ENCODE measurements at places on chromosomes 5 and 9.

GRCh38 chr9:111957856-111958631, 61.4 kb downstream of the UGCG start:
- DNase-seq: no peak

DNA sequence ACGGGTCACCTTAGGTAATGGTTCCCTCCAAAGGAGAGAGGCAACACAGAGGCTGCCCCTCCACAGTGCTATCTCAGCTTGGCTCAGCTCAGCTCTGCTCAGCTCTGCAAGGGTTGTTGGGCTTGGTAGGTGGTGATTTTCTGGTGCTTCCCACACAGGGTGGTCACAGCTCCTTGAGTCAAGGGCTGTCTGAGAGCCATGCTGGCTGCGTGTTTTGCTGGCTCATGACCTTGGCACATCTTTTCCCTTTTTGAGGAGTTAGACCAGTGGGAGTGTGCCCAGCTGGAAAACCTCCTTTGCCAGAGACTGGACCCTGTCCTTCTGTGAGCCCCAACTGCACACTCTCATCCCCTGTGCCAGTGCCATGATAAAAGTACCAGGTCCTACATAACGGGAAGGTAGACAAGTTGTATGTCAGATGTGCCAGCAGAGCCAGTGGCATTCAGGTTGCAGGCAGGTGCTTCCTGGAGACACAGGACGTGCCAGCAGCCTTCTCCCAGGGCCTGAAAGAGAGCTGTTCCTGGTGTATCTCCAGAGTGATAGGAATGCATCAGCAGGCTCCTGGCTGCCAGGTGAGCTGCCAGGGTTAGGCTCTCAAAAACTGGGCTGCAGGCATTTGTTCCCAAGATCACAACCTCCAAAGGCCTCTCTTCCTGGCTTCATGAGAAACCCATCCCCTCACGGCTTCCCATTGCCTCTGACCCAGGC, 118.6 kb upstream of the CXCL14 start:
- DNase-seq: no peak

GRCh38 chr5:6548756-6549285, 84.0 kb downstream of the NSUN2 start:
- no peak for DNase-seq

GRCh38 chr5:131939690-131940345, 5.6 kb downstream of the MEIKIN start:
- no peak for DNase-seq

DNA sequence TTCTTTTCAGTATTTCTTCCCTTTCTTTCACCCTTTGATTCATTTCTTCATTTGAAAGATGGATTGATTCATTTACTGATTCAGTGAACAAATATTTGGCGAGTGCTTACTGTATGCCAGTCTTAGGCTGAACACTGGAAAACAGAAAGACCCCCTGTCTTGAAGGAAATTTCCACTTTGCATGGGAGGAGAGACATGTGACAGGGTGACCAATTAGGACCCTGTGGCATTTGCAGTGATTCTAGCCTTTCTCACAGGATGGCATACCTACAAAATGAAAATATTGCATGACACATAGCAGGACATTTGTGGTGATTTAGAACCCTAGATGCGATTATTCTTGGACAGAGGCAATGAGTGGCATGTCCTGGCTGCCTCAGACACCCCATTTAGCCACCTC, 407.2 kb upstream of the SGCD start:
- no peak for DNase-seq

GRCh38 chr5:74631081-74631953, 9.2 kb downstream of the ENC1 start:
- no peak for DNase-seq

DNA sequence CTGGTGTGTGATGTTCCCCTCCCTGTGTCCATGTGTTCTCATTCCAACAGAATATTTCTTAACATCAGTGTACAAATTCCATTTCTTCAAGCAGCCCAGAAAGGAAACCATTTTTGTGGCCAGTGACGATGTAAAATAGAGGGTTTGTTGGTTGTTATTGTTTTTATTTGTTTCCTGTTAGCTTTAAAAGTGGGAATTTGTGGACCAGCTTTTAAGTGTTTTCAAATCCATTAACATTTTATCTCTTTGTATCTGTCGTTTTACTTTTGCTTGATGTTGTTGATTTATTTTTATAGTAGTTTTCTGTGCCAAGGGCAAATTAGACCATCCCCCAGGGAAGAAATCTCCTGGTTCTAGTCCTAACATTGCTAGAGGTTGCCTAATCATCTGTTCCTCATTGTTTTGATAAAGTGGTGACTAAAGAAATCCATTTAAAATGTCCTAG, 100.0 kb downstream of the GDNF start:
- no peak for DNase-seq

- no peak for DNase-seq
Measured at GRCh38 chr5:29899583-29899982, 1293.9 kb upstream of the CDH6 start.

GRCh38 chr9:224026-224425, 9.4 kb downstream of the DOCK8 start:
- DNase-seq: no peak
